ENCODE measurements at places on chromosomes 13 and 19.

GRCh38 chr13:41419206-41419605 lies 38.1 kb upstream of the RGCC start:
- no peak for DNase-seq

DNA sequence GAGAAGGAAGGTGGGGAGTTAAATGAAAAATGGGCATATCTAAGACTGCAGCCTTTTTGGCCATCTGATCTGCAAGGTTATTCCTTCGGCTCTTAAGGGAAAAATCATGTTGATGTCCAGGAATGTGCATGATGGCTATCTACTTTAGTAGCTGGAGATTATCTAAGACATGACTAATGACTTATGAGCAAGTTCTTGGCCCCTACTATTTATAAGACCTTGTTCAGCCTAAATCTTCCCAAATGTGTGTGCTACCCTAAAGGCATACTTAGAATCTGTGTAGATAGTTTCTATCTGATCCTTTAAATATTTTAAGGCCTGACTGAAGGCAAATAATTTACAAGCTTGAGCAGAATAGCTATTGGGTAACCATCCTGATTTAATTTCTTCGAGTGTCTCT lies 41.8 kb upstream of the CD177 start:
- no peak for DNase-seq

DNA sequence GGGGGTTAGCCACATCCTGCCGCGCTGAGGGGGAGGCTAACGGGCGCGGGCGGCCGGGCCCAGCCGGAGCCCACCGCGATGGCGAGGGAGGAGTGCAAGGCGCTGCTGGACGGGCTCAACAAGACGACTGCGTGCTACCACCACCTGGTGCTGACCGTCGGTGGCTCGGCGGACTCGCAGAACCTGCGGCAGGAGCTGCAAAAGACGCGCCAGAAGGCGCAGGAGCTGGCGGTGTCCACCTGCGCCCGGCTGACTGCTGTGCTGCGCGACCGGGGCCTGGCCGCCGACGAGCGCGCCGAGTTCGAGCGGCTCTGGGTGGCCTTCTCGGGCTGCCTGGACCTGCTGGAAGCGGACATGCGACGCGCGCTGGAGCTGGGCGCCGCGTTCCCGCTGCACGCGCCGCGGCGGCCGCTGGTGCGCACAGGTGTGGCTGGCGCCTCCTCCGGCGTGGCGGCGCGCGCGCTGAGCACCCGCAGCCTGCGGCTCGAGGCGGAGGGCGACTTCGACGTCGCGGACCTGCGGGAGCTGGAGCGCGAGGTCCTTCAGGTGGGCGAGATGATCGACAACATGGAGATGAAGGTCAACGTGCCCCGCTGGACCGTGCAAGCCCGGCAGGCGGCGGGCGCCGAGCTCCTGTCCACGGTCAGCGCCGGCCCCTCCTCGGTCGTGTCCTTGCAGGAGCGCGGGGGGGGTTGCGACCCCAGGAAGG lies 692 bp downstream of the RGS9BP start:
- DNase-seq, result peak; percentile 46

DNA sequence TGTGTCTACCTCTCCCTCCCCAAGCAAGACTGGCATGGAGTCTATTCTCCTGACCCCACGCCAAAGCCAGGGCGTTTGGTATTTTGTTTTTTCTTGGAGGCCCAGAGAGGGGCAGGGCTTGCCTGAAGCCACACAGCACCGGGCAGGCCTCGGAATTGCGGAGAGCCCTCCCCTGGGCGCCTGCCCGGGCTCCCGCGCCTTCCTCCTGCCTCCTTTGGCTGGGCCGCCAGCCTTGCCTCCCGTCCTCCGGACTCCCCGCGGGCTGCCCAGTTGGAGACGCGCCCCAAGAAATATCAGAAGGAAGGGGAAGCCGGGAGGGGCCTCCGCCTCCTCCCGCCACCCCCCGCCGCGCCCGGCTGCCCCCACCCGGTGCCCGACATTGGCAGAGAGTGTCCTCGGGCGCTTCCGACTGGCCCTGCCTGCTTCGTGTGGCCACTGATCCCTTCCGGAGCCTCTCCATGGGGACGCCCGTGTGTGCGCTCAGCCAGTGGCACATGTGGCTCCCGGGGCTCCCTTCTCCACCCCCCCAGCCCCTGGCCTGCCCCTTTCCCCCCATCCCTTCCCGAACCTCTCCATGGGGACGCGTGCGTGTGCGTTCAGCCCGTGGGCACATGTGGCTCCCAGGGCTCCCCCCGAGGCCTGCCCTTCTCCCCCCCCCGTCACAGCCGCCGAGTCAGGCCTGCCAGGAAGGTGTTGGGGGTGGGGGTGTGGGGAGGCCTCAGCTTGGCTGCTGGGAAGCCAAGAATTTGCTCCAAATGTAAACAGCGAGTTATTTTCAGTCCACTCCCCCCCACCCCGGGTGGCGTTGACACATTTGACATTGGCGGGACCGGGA lies 37.3 kb downstream of the NFIC start:
- DNase-seq, result peak; percentile 97

DNA sequence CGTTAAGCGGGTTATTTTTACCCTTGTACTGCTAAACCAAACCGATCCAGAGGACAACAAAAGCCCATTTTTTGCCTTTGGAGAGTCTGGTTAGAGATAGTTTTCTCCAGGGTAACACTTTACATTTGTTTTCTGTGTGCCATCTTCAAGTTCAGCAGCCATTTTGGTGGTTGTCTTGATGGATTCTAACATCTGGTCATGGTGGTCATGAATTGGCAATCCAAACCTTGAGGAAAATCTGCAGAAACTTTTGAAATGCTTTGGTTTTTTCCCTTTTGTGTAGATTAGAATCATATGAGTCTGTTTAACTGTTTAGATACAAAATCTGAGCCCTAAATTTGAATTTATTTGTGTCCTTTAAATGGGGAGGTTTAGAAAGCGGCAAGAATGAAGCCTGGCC lies 16.6 kb downstream of the HNRNPM start:
- DNase-seq, result no peak

DNA sequence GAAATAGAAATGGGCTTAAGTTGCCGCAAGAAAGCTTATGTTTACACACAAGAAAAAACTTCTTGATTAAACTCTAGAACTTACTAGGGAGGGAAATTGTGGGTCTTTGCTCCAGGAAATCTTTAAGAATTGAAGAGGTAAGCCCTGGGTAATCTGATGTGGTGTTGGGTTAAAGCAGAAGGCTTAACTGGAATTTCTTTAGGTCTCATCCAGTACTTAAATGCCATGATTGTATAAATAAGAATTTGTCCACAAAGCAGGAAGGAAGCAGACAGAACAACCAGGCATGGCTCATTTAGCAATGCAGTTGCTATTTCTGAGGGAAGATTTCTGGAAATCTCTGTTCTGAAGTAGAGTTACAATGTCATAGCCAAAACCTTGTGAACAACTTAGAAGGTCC lies 360.4 kb downstream of the KLF5 start:
- no peak for DNase-seq

DNA sequence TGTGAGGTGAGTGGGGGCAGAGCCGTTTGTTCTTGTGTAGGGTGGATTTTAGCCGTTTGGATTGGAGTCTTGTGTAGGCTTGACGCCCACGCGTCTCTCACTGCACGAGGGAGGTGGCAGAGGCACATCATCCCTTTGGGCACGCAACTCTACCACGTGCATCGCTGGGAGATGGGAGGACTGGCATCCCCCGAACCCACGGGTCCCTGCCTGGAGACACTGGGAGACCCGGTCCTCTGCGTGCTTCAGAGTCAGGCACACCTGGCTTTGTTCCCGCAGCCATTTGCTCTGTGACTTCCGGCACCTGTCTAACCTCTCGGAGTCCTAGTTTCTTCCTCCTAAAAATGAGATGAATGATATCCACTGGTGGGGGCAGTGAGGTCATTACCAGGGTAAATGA lies 6.4 kb downstream of the ARHGEF7 start:
- no peak for DNase-seq

- DNase-seq, result no peak
These were observed 7.1 kb upstream of the ERVV-2 start for GRCh38 chr19:53037101-53038097.

GRCh38 chr19:858868-859843 lies at the start of gene CFD:
Gene CFD, plus strand, starts transcription at chr19:859664. Its CDS starts 26 bp downstream, at chr19:859690.
- DNase-seq, result peak; percentile 87

- no peak for DNase-seq
These were observed 10.3 kb downstream of the FREM2 start for GRCh38 chr13:38697197-38697596.

DNA sequence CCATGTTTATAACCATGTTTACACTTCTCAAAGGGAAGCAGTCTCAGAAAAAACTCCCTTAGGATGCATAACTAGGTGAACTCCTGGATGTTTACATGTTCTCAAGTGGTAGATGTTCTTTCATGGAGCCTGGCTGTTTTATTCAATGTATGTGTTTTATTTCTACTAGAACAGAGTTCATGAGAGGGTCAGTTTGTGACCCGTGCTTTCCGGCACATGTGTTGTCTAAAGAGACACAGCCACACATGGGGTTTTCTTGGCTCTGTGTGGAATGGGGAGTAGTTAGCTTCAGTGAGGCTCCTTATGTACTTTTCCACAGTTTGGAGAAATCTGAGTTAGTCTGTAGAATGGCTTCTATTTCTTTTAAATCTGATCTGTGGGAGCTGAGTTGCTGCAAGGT lies 60.9 kb downstream of the ATP8A2 start:
- no peak for DNase-seq

GRCh38 chr13:106573868-106574267 lies 5.9 kb upstream of the ARGLU1 start:
- peak; percentile 73 for DNase-seq

DNA sequence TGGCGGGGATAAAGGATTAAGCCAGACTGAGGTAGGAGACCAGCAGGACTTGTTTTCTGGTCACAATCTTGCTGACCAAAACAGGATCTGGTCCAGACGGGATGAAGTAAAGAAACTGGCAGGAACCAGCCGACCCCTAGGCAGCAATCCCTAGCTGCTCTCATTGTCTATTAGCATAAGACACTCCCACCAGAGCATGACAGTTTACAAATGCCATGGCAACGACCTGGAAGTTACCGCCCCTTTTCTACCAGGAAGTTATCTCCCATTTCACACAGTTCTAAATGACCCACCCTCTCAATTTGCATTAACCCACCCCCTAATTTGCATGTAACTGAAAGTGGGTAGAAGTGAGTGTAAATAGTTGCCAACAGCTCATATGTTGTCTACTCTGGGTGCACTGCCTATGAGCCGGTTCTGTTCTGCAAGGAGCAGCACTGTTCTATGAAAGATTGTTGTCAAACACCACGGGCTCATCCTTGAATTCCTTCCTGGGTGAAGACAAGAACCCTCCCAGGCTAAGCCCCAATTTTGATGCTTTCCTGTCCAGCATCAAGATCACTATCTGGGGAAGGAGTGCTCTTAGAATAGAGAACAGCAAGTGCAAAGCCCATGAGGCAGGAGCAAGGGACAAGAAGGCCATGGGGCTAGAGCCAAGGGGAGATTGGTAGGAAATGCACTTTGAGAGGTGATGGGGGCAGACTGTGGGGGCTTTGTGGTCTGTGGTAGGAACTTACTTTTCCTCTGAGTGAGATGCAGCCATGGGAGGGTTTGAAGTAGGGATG lies 13.9 kb upstream of the FBXO27 start:
- no peak for DNase-seq

GRCh38 chr19:32976223-32976805 lies 4.3 kb downstream of the FAAP24 start:
- DNase-seq, result peak; percentile 79

DNA sequence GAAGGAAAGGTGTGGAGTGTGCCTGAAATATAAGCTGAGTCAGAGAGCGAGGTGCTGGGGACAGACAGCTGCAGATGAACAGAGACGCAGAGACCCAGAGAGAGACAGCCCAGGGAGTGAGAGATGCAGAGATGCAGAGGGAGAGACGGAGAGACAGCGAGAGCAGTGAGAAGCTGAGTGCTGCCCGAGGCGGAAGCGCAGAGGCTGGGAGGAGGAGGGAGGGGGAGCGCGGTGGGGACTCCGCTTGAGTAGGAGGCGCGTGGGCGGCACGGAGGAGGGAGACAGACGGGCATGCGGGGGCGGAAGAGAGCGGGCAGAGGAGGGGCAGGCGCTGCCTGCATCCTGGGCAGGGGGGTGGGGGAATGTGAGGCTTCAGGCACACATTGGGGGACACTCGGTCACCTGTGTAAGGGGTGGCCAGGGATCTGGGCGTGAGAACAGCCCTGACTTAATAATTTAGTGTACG lies 25.7 kb downstream of the SLC8A2 start:
- peak; percentile 86 for DNase-seq

DNA sequence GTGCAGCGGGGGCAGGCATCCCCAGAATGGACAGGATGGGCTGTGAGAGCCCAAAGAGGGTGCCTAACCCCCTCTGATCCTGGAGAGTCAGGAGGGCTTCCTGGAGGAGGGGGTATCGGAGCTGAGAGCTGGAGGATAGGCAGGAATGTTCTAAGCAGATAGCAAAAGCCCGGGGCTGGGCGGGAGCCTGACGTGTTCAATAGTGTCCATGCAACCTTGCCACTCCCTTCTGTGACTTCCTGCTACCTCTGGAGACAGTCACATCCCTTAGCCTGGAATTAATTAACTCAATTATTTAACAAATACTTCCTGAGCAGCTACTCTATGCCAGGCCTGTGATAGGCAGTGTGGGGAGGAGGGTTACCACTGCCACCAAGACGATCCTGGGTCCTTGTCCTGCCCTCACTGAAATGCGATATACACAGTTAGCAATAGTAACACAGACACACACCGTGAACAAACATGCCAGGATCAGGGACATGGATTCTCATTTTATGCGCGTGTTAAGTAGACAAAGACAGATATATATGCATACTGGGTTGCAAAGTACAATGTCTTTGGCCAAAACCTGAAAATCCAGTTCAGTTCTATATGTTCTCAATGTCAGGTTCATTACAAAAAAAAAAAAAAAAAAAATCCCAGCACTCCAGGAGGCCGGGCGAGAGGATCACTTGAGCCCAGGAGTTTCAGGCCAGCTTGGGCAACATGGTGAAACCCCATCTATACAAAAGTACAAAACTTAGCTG lies 10.7 kb downstream of the AP2S1 start:
- DNase-seq, result no peak

GRCh38 chr13:23146811-23147625 lies 33.8 kb upstream of the SGCG start:
- no peak for DNase-seq

Data from aorta (tissue), 5 donors.